Choroid plexus epithelial cell (primary cell): ENCODE measurements at places on chromosomes 2 and 18.
A peak's percentile ranks its signal among the peaks of the same experiment; 100 is the strongest.

- DNase-seq = no peak
These were observed 97.8 kb upstream of the HDAC4 start for GRCh38 chr2:239498576-239498975.

GRCh38 chr2:40937284-40937683 is 485.4 kb upstream of the SLC8A1 start:
- no peak for DNase-seq

DNA sequence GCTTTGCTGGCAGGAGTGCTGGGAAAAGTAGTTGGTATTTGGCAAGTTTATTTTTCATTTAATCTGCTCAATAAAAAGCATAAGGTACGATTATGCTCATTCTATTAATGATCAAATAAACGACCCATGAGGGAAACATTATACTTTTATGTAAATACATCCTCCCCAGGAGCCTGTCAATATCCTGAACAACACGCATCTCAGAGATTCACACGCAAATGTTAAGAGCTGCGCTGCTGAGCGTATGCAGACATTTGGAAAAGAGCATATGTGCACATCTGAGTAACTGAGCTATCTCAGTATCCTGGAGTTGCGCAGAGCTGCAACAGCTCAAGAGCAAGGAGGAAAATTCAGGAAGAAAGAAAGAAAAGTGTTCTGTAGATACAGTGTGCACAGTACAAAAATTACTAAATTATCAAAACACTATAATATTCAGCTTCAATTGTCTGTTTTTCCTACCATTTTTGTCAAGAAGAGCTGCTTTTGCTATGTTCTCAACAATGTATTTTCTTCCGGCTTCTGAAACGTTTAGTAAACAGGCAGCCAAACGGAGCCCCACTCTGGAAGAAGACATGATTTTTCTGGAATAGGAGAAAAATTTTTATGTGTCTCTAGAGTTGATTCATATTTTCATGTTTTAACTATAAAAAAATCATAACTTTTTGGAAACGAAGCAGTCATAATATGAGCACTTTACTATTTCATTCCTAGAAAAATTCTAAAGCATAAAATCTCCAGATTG is 2.4 kb downstream of the FTCDNL1 start:
- DNase-seq = no peak

- no peak for DNase-seq
These were observed 25.4 kb downstream of the DDX1 start for GRCh38 chr2:15616850-15617777.

- peak; percentile 71 for DNase-seq
These were observed 23.2 kb downstream of the GPR39 start for GRCh38 chr2:132439703-132440398.

DNA sequence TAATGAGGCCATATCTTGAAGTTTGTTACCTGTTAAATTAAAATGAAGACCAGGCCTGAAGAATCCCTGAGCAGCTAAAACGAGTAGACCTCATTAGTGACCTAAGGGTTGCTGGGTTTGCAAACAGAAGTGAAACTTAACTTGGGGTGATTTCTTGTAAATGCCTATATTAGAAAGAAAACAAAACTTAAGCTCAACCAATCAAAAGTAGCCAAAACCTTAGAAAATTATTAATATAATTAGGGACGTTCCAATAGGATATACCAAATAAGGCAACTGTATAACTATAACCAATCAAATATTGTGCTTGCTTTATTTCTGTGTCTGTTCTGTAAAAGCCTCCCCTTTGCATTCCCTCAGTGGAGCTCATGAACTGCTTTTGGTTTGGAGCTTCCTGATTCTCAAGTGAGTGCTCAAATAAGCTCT is 137.9 kb upstream of the VRK2 start:
- DNase-seq = no peak

DNA sequence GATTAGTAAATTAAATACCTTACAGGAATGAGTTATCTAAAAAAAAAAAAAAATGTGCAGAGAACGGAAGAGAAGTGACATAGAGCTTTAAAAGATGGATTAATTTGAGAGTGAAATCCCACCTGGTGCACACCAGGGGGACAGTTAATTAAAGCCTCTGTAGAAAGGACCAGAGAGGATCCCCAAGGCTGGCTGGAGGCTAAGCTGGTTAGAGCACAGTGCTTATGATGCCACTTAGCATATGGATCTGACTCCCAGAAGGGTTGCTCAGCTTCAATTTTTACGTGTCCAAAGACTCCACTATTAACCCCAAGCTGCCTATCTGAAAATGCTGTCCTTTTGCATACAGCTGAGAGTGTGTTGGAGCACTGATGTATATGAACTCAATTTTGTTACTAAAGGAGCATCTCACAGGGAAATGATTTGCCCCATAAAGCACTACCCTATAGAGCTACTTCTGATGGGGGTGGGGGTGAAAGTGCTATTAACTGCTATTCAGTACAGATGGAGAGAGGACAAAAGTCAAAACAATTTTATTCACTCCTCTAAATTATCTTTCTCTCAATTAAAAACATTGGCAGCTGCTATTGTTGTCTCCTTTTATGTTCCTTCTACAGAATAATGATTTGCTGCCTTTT is 15.2 kb upstream of the SLC8A1 start:
- no peak for DNase-seq

DNA sequence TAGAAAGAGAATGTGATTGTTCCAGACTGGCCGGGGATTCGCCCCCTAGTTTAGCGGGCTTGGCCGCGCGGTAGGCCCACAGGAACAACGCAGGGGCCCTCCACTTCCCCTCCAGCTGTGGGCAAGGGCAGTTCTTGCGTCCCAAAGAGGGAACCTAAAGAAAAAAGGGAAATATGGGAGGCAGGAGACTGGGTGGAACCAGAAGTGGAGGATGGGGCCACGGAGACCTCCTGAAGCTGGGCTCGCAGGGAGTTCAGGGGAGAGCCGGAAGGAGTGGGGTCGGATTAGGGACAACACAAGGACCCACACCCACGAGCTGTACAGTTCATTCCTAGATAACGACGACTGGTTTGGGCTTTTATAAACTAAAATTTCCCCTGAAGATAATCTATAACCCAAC is 18.2 kb downstream of the GNLY start:
- no peak for DNase-seq

DNA sequence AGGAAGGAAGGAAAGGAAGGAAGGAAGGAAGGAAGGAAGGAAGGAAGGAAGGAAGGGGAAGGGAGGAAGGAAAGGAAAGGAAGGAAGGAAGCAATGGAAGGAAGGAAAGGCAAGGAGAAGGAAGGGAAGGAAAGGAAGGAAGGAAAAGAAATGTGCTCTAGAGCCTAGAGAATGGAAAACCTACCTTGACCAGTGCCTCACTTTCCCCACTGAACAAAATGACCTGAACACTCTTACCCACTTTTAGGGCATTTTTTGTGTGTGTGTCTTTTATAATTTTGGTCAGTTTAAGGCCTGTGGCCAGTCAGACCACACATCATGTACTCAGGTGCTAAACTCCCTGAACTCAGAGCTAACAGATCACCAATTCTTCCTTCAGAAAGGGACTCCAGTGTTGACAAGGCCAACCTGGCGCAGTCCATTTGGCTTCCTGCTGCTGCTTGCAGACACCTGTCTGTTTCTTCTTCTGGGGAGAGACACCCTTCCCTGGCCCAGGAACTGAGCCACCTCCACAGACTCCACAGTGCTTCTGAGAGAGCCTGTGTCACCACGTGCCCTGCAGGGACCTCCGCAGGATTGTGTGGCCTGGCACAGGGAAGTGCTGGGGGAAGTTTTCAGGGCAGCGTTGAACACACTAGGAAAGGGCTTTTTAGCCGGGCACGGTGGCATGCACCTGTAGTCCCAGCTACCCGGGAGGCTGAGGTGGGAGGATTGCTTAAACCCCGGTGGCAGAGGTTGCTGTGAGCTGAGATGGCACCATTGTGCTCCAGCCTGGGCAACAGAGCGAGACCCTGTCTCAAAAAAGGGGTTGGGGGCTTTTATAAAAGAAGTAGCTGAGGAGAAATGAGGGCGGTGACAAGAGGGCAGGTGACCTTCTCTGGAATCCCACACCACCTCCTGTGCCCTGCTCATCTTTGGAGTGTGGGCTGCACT is 57.2 kb downstream of the DDX1 start:
- no peak for DNase-seq

DNA sequence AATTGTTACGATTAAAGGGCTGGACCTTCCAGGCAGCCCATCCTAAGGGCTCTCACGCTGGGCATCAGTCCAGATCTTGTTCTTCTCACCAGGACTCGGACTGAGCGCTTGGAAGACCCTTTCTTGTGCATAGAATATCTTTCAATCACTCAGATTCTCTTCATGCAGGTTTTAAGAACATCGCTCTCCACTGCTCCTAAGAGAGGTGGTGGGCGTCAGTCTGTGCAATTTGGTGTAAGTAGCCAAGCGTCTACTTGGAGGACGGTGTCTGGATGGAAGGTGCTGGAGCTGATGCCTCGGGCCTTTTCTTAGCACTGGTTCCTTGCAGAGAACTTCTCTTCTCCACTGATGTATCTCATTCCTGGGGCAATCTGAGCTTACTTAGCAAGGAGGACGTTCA is 68.7 kb downstream of the ASB1 start:
- no peak for DNase-seq

DNA sequence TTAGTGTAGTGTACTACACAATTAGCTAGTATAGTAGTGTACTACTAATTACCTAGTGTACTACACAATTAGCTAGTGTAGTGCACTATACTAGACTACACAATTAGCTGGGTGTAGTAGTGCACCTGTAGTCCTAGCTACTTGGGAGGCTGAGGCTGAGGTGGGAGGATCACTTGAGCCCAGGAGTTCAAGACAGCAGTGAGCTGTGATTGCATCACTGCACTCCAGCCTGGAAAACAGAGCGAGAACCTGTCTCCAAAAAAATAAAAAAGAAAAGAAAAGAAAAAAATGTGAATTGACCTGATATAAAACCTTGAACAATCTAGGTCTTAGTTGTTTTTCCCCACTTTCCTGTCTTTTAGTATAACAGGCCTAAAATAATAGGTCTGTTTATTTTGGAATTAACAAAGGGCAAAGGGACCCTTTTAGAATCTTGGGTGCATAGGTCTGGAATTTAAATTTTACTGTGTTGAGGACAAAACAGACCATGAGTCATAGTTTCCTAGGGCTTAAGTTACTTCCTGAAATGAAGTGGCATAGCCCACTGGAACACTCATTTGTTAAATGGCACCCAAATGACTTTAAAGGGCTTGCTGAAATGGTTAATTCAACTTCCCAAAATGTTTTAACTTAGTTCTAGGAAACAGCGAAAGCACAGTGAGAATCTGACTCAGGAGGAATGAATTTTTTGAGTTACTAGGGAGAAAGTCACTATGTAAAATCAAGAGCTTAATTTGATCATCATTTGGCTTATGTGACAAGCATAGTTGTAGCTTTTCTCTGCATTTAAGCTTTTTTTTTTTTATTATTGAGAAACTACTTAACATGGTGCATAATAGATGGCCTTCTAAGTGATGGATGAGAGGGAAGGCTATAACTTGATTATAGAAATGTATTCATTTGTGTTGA is 50.7 kb upstream of the ARL5A start:
- DNase-seq = peak; percentile 30

DNA sequence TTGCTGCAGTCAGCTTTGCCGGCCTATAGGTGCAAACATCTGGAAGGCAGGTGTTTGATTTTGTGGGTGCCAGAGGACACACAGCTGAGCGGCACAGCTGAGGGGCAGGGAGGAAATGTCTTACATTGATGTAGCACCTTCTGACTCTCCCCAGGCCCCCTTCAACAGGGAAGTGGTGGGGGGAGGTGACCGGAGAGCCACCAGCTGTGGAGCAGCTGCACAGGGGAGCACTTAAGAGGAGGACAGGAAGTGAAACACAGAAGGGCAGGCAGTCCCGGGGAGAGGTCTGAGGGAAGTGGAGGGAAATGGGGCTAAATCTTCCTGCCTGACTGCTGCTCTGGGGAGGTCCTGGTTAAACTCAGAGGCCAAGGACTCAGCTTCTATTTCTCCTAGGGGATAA is 409.1 kb downstream of the TNS1 start:
- no peak for DNase-seq

DNA sequence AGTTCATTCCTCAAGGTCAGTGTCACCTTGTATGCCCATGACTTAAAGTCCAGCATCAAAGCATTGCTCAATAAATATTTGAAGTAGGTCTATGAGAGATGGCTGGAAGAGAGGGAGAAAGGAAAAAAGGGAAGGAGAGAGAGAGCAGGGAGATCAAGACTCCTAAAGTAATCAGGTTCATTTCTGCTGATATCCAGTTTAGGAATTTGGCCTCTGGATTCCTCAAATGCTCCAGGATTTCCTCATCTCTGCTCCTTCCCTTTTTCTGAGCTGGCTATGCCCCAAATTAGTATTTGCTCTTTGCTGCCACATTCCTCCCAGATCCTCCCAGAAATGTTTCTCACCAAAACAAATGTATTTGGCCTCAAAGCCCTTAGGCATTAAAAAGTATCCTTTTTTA is 739.4 kb upstream of the CHAC2 start:
- DNase-seq = peak; percentile 23
